NCI-H1105 (cell line): ENCODE measurements at places on chromosomes 16 and 17.

DNA sequence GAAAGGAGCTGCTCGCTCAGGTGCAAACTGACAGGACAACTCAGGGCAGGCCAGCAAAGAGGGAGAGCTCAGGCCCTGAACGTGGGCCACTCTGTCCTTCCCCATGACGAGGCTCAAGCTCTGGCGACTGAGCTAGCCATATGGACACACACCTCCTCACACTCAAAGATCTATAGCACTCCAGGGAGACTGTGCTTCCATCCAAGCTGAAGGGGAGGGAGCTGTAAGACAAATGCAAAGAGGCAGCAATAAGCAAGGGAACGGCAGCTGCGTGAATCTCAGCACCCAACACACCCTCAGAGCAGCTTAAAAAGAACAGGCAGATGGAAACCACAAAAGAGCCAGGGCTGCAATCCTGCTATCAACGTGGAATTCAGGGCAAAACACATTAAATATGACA is 13.5 kb downstream of the NUDT16L1 start:
- no peak for DNase-seq

GRCh38 chr16:84612686-84613085 is 5.2 kb downstream of the COTL1 start:
- DNase-seq: no peak

- no peak for DNase-seq
These were observed 40.2 kb downstream of the MED13 start for GRCh38 chr17:62024866-62025265.

GRCh38 chr17:34663714-34664113 is 84.3 kb downstream of the TMEM132E start:
- no peak for DNase-seq

DNA sequence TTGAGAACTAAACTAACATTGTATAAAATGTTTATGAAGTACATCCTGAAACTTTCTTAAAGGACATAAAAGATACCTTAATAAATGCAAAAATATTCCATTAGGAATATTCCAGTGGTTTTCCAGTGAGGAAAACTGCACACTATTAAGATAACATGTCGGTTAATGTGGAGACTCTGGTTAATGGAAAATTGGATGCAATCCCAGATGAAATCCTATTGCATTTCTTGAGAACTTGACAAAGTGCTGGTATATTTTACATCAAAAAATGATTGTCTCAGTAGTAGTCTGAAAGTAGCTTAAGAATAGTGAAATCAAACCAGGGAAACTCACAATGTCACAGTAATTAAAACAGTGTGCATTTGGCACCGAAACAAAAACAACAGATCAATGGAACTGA is 202.5 kb upstream of the MON1B start:
- no peak for DNase-seq

GRCh38 chr17:10135539-10136257 is 62.7 kb downstream of the GAS7 start:
- DNase-seq: no peak
